ENCODE measurements at places on chromosomes 1 and 21. TPM values are rescaled to one million over a fixed set of nuclear protein-coding genes. Genes with fewer than 3 reads are reported as not detected.

DNA sequence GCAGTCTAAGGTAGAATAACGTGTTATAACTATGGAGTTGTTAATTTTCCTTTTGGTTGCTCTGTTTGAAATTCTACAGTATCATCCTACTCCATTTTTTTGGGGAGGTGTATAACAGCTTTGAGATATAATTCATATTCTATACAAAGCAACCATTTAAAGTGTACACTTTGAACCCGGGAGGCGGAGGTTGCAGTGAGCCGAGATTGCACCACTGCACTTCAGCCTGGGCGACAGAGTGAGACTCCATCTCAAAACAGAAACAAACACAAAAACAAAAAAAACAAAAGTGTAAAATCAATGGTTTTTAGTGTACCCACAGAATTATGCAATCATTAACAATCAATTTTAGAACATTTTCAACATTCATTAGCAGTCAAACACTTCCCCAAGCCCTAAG, 33.8 kb downstream of the CNIH4 start:
- no peak for DNase-seq

- no peak for DNase-seq
Measured at GRCh38 chr1:94553323-94553730, 11.8 kb upstream of the F3 start.

GRCh38 chr1:55244476-55245099, 29.4 kb upstream of the USP24 start:
- no peak for DNase-seq

The LINGO4 gene
- total RNA-seq = not detected
